Hindlimb muscle (tissue), 1 donor: ENCODE measurements at places on chromosomes 2 and 18. TPM values are rescaled to one million over a fixed set of nuclear protein-coding genes. Genes with fewer than 3 reads are reported as not detected.

Gene G6PC2
- not detected for polyA plus RNA-seq

Gene CPSF3
- polyA plus RNA-seq = 32.9 TPM

Gene IL36G
- not detected for polyA plus RNA-seq

Gene MMADHC
- polyA plus RNA-seq = 104 TPM

Gene RAB6C
- 0.48 TPM for polyA plus RNA-seq

Gene MAL
- polyA plus RNA-seq = 5.2 TPM

Gene PIEZO2
- 19.0 TPM for polyA plus RNA-seq

Gene EVA1A
- polyA plus RNA-seq = 6.7 TPM

Gene RFTN2
- polyA plus RNA-seq = 13.2 TPM

Gene ARHGEF33
- polyA plus RNA-seq = 1.6 TPM

Gene CIB4
- not detected for polyA plus RNA-seq

Gene IGFBP2
- 146 TPM for polyA plus RNA-seq

Gene ACTG2
- polyA plus RNA-seq = 5.3 TPM

Gene ABCA12
- polyA plus RNA-seq = 0.14 TPM

Gene CDK5R2
- polyA plus RNA-seq = not detected

DNA sequence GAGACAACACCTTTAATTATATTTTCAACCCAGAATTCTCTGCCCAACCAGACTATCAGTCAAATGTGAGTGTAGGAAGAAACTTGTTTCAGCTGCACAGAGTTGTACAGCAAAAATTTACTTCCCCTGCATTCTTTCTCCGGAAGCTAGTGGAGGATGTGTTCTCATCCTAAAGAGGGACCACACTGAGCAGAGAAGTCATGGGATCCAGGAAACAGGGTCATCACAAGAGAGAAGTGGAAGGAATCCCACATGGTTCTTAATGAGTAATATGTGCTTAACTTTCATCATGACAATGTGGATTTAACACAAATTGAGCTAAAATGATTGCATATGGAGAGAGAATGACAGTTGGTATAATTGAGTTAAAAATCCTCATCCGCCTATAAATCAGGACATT lies 78.2 kb downstream of the INPP4A start:
- no peak for DNase-seq

- DNase-seq = no peak
These were observed 137.4 kb upstream of the DLX2 start for GRCh38 chr2:172239944-172240590.

- DNase-seq = no peak
These were observed 44.4 kb upstream of the RNU4ATAC start for GRCh38 chr2:121486191-121486790.

GRCh38 chr18:26657631-26658581 lies 109.6 kb upstream of the KCTD1 start:
- DNase-seq = no peak

GRCh38 chr2:30165050-30165520 lies 18.3 kb downstream of the YPEL5 start:
- peak; percentile 56 for DNase-seq

- no peak for DNase-seq
These were observed 246.5 kb downstream of the GALR1 start for GRCh38 chr18:77495982-77496690.

GRCh38 chr2:74441690-74442482 lies at the start of gene RTKN:
Gene RTKN (minus strand): TSS chr2:74441937. CDS start chr2:74441816, 121 bp downstream.
- peak; percentile 54 for DNase-seq

GRCh38 chr18:7950380-7951136 lies 383.4 kb downstream of the PTPRM start:
- no peak for DNase-seq

DNA sequence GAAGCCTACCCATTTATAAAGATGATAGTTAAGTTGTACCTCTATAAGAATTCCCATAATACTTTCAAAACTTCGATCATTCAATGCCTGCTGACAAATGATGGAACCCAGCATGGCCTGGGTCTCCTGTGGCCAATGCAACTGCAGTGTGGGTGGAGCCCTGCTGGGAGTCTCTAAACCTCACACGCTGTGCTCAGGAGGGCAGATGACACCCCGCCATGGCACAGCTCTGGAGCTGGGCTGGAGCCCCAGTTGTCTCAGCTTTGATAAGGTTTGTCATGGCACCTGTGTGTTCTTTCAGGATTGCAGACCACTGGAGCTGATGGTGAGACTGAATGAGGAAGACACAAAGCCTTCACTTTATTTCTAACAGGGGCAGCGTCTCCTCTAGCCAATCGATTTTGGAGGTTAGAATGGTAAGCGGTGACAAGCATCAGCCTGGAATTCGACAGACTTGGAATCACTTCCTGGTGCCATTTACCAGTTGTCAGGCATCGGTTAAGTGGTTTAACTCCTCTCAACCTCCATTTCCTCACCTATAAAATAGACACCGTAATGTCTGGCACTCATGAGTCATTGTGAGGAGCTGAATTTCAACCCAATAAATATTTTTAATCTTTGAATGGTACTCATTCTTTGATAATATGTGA lies 383.6 kb upstream of the SALL3 start:
- DNase-seq = no peak

- no peak for DNase-seq
These were observed 44.7 kb downstream of the ANKRD44 start for GRCh38 chr2:197265924-197266323.

DNA sequence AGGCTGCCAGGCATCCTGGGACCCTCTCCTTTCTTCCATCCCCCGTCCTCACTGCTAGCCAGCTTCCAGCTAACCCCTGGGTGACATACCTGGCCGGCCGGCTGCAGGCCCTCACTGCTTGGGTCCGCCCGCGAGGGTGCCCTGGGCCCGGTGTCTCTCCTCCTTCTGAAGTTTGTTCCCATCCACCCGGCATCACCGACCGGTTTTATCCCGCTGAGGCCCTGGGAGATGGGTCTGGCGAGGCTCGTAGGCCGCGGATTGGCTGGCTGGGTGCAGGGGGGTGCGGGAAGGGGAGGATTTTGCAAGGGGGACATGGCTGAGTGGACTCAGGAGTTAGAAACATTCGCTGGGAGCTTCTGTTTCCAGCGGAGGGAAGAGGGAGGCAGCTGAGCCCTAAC lies at the start of gene PAX8:
PAX8 (minus strand) TSS at position 180 of the 398 bp plus-strand sequence. CDS start 527 bp downstream, outside the sequence.
- DNase-seq = no peak

DNA sequence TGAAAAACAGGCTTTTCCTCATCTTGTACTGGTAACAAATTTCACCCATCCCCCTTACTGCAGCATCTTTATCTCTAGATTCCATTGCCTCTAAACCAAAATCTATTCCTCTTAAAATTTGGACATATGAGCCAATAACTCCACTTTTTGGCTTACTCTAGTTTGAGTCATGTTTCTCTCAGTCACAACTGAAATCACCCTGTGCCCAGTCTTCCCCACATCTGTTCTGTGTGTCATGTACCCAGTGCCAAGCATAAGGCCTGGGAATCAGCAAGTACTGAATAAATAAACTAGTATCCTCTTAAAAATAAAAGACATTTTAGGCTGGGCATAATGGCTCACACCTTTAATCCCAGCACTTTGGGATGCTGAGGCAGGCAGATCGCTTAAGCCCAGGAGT lies 20.8 kb upstream of the CHN1 start:
- DNase-seq = no peak

GRCh38 chr18:508835-509234 lies 8.3 kb upstream of the COLEC12 start:
- DNase-seq = peak; percentile 47

GRCh38 chr2:85802354-85803103 lies 48.7 kb downstream of the ATOH8 start:
- no peak for DNase-seq

DNA sequence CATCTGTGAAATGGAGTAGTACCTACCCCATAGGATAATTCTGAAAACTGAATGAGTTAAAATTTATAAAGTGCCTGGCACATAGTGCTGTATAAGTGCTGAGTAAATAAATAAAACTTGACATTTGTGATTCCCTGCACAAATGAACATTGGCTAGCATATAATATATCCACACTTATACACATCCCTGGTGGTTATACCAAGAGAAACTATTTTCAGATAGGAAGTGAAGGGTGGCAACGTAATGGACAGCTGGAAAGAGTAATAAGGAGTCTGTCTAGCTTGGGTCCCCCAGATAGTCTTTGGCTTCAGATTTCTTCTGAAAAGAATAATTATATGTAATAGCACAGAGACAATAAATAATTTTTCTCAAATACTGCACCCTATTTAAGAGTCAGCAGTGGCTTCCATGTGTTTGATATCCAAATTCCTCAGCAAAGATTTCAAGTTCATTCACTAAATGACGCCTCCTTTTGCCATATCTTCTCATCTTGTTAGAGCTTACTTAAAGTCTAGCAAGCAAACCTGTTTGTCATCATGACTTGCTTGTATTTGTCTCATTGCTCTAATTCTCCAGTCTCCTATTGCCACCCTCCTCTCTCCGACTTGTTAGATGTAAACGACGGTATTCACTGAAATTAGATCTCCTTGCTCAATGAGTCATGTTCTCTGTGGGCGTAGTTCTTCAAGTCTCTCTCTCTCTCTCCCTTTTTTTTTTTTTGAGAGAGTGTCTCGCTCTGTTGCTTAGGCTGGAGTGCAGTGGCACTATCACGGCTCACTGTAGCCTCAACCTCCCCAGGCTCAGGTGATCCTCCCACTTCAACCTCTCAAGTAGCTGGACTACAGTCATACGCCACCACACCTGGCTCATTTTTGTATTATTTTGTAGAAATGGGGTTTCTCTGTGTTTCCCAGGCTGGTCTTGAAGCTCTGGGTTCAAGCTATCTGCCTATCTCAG lies 8.7 kb upstream of the ADGRF3 start:
- no peak for DNase-seq

DNA sequence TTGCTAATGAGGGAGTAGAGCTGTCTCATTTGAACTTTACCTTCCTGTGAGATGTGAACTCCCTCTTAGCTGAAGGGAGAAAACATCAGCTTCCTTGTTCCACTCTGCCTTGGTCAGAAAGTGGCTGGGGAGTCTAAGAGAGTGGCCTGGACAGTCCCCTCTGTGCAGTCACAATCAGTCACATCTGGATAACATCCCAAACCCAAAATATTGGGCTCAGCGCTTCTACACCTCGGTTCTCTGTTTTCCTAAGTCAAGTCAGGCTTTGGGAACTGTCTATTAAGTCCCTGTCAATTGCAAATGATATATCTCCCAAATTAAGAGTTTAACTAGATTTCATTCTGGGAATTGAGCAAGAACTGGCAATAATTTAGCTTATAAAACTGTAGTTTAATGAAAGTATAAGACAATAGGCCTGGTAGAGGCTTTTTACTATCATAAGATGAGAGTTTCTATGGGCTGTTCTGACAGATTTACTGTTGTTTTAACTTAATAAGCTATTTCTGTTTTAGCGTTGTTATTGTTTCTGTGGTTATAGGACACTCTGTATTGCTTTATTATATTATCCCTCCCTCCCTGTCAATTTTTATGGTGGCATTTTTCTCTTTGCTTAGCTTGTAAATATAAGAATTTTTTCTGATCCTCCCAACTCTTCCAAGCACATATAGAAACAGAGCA lies 135.1 kb upstream of the LHCGR start:
- no peak for DNase-seq

DNA sequence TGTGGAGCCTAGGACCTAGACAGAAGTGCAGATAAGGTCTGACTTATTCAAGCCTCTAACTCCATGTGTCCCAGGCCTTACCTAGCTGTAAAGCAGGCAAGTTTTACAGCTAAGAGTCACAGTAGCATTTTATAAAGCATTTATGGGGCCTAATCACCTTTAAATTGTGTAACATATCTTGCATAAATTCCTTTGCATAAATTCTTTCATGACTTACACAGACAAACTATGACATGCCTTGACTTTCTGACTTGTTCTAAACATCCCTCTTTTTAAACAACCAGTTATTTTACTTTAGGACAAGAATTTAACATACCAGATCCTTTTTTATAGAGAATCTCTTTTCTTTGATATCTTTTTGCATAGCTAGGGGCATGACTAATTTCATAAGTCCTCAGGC lies 1257.8 kb upstream of the NRXN1 start:
- no peak for DNase-seq

DNA sequence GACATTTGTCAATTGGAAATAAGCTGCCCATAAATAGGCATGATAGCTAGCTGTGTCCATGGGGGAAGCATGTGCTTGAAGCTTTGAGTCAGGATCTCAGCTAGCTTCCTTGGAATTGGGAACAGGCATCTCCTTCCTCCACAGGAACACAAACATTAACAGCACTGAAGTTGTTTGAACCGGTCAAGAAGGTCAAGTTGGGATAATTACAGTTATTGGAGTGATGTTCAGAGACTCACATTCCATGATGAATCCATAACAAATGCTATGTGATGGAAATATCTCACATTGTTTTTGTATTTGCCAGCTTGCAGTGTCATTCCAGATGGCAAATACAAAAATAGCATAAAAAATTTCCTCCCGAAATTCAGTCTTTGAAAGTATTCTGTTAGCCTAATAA lies 347.6 kb upstream of the SMIM21 start:
- no peak for DNase-seq

DNA sequence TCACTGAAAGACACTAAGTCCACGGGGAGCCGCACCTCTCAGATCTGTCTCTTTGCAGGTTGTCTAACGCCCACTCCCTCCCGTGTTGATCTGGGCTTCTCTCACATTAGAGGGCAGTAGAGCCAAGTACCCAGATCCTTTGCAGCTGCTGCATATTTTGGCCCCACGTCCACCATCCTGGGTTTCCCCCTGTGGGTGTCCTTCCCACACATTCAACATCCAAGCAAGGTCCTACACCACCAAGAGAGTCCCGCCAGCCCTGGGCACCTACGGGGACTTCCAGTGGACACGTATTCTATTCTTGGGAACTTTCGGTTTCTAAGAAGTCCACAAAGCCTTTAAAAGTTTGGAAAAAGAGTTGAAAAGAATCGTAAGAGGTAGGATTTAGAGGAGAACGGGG lies 116.6 kb downstream of the ATL2 start:
- no peak for DNase-seq

DNA sequence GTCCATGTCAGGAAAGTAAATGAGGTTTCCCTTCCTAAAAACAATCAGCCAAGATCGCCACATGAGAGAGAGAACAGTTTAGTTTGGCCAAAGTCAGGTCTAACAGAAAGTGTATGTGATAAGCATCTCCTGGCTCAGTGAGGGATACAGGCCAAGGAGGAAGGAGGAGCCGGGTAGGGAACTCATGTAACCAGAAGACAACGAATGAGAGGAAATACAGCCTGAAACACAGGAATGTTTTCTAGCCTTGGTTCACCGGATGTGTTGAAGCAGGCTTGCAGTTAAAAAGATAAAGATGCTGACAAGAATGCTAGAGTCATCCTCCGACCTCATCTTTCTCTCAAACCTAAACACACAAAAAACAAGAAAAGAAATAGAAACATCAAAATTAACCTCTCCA lies 283.9 kb upstream of the SIX2 start:
- DNase-seq = no peak

DNA sequence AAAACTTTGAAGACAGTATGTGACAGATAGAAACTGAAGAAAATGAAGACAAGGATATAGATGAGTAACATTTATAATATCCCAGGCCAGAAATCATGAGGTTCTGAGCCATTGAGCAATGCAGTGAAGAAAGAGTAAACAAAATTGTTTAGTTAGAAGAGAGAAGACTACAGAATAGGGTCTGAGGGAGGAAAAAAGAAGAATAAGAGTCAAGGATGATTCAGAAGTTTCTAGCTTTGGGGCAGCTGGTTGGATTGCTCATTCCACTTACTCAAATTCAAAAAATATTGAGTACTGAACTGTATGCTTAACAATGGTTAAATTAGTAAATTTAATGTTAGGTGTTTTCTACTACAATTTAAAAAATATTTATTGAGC lies 155.0 kb upstream of the OTX1 start:
- DNase-seq = no peak
